ENCODE measurements at places on chromosomes 12 and 14.

DNA sequence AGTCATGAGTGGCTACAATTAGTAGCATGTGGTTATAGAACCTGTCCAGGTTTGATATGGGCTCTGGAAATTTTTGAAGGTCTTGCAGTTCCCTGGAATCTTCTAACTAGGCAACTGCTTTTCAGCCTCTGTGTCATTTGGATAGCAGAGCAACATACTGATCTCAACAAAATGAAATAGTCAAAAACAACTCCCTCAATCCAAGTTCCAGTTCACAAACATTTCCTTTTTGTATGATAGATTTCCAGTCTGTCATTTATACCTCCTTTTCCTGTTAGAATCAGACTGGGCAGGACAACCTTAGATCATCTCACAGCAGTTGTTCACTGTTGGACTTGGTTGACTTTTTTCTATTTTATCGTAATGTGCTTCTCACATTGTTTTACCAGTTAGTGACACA lies 442.1 kb upstream of the PDE3A start:
- DNase-seq, result no peak

DNA sequence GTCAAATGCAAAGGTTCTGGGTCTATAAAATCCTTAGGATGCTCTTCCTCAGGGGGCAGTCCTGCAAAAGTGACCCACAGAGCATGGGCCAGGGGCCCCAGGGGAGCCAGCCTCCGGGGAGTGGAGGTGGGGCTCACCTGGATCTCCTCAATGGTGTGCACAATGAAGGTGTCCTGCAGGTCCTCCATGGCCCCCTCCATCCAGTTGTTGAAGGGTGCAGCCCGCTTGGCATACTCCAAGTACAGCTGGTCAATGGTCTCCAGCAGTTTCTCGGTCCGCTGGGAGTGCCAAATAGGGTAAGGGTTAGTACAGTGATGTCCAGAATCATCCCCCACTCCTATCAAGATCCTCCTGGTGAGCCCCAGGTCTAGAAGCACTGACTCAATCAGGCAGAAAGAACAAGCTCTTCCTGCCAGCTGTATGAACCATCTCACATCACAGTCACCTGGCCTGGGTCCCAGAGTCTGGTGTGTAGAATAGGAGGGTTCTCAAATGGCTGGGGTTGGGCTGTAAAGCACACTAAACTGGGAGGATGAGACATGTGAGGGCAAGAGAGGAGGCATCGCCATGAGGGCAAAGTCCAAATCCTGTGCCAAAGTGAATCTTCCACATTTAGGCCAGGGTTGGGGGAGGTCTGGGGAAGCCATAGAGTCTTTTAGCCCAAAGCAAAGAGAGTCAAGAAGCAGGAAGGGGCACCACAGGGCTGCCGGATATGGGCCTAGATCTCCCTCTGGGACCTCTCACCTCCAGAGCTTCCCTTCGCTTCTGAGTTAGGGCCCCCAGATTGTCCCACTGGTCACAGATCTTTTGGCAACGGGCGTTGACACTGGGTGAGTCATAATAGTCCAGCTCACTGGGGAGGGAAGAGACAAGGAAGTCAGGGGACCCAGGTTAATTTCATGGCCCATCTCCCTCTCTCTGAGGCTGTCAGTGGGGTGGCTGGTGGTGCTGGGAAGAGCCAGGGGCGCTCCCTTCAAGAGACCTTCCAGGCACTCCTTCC lies 91.5 kb upstream of the ZFP36L1 start:
- DNase-seq, result no peak

GRCh38 chr12:71704920-71705319 lies 19.0 kb downstream of the TMEM19 start:
- DNase-seq, result no peak

DNA sequence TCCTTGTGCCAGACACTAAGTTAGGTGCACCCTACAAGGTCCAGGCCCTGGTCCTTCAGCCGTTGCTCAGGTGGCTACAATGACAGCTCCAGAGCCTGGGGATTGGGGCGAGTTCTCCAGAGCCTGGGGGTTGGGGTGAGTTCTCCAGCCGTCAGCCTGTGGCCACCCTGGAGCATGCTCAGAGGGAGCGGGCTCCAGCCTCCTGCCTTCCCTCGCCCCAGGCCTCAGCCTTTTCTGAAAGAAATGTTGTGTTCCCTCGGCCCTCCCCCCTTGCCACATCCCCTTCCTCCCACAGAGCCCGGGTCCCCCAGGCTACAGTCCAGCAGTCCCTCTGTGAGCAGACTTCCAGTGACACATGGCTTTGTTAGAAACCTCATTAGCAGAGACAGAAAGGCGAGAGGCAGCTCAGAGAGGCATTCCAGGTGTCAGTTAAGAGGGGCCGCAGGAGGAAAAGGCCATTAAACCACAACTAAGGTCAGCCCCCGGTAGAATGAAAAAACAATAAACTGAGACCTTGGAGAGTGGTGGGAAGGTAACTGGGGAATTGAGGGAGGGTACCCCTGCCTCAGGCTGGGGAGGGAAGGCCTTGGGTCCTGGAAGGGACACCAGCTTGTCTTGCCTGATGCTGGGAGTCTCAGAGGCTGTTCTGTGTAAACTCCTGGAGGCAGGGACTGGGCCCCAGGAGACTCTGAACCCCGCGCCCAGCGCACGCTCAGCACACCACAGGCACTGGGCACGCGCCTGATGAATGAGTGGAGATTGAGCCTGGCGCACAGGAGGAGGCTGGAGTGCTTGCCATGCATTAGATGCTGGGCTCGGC lies 23.1 kb upstream of the COL2A1 start:
- no peak for DNase-seq

GRCh38 chr14:32324601-32325000 lies 4.5 kb upstream of the AKAP6 start:
- no peak for DNase-seq

DNA sequence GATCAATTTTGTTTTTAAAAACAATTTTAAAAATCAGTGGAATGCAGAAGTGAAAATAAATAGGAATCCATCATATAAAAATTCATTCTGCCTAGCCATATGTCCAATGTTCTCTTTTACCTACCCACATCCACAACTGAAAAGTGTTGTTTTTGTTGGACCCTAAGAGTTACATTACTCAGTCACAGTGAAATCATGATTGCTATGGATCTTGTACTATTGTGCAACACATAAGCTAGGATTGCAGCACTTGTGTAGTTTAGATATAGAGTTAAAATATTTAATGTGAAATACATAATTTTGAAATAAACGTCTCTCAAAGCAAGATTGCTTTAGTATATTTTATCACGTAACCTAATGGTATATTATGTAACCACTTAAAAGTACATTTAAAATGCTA lies 213.3 kb upstream of the CLEC14A start:
- no peak for DNase-seq

Data from activated T-cell treated with anti-CD3 and anti-CD28 coated beads, Interleukin-2, amount 50 U/mL, for 72 hours (primary cell).